ENCODE measurements at places on chromosomes 6 and 20.

- no peak for DNase-seq
Observed at GRCh38 chr6:10540073-10540746, 19.1 kb downstream of the GCNT2 start.

GRCh38 chr6:33744001-33744848, 2.5 kb downstream of the IP6K3 start:
- DNase-seq: peak; percentile 65

DNA sequence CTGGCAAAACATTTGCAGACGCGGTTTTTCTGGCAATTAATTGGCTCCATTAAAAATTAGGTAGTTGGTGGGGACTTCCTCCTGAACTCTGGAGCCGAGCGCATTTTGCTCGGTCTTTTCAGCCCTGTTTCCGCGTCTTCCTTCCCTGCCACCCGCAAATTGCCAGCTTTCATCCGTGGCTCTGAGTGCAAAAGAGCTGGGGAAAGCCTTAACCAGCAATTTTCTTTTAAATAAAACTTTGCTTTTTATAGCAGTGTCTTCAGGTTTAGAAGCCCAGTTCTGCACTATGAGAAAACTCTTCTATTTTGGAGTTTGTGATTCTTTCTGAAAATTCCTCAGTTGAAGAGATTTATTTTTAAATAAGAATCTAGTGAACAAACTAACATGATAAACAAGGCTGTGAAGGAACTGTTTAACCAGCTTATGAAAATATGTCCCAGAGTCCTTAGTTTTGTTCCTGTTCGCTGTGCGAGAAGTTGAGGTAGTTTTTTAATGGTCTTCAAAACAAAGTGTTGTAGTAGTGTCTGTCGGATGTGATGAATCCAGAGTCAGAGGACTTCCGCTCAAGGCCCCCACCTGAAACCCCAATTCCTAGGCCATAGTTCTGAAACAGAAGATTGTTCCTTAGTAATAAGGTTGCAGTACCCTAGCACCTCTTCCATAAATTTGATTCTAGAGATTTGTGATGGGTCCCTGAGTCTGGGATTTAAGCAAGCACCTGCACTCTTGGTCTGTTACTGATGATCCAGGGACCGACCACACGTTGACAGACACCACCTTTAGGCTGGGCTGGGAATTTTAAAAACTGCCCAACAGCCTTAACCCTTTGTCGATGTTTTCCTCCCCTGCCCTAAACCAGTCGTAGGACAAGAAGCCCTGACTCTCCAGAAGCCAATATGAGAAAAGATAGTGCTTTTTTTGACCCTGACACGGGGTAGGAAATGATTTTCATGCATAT, 950 bp downstream of the KCTD20 start:
- peak; percentile 56 for DNase-seq

GRCh38 chr6:10763006-10763405, 15.4 kb downstream of the TMEM14B start:
- no peak for DNase-seq

GRCh38 chr20:58374027-58374850, 14.8 kb upstream of the VAPB start:
- DNase-seq: no peak

DNA sequence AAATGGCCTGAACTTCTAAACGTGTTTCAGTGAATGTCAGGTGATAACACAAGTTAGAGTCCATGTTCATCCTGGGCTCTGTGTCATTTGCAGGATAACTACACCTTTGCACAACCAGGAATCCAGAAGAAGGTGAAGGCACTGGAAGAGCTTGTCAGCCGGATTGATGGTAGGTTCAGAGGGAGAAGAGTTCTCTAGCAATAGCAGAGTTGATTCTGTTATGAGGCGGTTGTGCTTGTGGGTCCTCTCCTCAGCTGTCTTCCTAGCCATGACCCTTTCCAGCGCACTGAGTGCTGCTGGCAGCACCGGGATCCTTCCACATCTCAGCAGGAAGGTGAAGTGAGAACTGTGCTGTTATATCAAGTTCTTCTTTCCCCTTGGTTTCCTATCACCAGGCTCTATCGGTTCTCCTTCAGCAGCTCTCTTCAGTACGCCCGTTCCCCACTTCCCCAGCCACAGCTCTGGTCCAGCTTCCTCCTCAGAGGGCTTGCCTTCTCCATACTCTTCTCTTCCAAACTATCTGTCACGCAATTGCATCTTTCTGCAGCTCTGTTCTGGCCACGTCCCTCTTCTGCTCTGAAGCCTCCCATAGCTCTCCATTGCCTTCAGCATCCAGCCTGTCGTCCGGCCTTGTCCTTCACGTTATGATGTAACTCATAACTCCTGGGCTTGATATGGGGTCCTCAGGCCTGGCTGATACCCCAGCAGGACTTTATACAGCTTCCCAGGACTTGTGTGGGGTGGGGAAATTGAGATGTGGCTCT, 39.9 kb upstream of the RNF8 start:
- DNase-seq: no peak

DNA sequence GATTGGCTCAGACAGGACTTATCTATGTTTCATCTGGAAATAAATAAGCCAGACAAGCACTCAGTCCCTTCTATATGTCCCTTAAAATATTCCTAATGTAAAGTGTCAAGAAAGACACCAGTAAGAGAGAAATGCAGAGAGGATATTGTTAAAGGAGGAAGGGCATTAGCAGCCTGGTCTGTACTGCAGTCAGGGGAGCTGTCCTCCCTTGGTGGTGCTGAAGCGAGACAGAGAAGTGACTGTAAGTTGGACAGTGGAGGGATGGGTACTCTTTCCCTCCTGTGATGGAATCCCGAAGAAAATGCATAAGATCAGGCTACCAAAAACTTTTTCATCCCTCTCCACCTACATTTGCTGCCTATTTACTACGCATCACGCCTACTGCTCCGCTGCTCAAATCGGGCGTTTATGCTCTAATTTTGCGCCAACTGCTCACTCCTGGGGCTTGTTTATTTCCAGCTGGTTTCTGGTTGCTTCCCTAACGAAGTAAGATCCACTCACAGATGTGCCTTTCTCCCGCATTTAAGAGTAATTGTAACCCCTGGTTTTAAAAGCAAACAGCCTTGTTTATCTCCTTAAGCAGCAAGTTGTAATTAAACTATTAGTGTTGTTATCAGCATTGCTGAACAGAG, 35.2 kb downstream of the PHACTR1 start:
- DNase-seq: peak; percentile 41

GRCh38 chr20:38216746-38217595, 43.6 kb downstream of the KIAA1755 start:
- DNase-seq: no peak

GRCh38 chr6:137283940-137284810, 65.0 kb upstream of the IFNGR1 start:
- peak; percentile 40 for DNase-seq

DNA sequence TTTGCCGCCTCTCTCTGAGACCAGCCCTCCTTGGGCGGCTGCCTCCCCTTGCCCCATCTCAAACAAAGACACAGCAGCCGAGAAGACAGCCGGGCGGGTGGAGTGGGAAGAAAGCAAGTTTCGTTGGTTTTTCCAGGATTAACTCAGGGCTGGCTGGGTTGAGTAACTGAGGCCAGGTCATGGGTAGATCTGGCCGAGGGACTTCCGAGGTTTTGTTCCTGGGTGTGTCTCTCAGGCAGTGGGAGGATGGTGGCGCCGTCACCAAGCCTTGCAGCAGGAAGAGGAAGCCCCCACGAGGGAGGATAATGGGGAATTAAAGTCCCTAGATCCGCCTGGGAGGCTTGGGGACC, 167.2 kb downstream of the TTLL2 start:
- DNase-seq: no peak

DNA sequence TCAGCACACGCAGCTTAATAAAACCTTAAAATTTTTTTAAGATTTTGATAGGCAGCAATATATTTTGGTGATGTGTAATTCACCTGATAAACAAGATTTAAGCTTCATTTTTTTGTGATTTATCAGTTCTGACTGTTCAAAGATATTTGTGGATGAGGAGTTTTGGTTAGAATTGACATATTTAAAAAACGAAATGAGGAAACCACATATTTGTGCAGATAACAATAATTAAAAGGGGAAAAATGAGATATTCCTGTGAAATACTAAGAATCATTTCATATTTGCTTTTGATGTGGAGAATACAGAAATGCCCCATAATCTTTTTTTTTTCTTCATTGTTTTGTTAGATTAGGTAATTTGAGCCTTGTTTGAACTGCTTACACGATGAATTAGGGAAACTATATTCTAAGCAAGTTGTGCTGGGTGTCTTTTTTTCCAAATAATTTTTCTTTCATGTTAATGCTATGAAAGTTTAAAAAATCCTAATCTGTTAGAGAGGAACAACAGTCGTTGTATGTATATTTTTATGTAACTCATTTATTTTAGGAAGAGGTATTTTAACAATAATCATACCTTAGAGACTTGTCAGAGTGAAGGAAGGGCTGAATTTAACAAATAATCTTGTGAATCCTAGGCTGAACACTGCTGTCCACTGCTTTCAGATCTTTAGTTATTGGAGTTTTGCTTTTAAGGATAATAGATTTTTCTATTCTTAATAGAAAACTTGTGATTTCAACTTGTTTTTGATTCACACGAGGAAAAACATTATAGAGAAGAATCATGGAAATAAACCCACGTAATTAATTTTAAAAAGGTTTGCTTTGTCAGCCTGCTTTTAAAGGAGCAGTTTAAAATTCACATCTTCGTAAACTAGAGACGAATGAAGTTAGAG, 4.0 kb downstream of the ARID1B start:
- no peak for DNase-seq

DNA sequence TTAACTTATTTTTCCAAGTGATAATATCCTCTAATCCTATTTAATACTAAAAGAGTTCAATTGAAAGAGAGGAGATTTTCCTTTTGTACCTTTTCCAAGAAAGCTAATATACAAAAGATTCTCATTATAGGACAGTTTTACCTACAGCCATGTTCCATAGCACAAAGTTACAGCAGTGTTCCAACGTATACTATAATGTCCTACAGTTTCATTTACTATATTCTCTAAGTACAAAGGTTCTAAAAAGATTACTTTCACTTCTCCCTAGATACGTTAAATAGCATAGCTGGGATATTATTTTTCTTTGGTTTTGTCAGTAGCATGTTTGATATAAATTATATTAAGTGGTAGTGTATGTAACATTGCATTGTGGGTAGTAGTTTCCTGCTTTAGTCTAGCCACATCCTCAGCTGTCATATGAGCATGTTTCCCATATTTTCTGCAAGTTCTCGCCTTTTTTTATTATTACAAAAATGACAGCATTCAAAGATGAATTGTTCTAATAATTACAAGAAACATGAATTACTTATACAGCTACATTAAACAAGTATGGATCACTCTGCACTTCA, 4.4 kb upstream of the RUNX2 start:
- no peak for DNase-seq

DNA sequence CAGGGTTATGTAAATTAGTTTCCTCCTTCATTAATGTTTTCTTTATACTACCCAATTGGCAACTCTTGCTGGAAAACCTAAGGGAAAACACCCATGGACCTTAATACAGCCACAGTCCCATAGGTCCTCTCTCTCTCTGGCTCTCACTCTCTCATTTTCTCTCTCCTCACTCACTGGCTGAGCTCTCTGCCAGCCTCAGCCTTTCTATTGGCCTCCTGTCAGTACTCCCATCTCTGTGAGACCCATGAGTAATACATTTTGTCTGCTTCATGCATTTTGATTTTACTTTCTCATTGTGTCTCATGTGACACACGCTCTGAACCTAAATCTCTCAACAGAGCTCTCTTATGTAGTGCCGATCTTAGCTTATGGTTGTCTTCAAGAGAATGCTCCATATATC, 907.5 kb downstream of the C6orf118 start:
- no peak for DNase-seq

- no peak for DNase-seq
Observed at GRCh38 chr20:50550531-50550930, 40.3 kb downstream of the PTPN1 start.

DNA sequence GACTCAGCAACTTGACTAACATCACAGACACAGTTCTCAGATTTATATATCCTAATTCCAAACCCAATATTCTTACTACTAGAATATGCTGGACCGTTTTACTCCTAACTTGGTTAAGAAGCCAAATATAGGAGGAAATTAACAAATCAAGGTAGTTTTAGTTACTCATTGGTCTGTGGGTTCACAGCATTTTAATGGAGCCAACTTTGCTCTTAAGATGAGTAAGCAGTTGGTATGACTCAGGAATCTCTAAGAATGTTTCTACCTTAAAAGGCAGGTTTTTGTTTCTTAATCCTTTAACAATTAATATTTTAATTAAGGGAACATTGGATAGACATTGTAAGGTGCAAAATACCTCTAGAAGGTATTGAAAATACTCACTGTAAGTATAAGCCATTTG, 31.6 kb downstream of the OPRM1 start:
- no peak for DNase-seq

GRCh38 chr6:48765352-48765961, 654.5 kb upstream of the PTCHD4 start:
- peak; percentile 47 for DNase-seq

DNA sequence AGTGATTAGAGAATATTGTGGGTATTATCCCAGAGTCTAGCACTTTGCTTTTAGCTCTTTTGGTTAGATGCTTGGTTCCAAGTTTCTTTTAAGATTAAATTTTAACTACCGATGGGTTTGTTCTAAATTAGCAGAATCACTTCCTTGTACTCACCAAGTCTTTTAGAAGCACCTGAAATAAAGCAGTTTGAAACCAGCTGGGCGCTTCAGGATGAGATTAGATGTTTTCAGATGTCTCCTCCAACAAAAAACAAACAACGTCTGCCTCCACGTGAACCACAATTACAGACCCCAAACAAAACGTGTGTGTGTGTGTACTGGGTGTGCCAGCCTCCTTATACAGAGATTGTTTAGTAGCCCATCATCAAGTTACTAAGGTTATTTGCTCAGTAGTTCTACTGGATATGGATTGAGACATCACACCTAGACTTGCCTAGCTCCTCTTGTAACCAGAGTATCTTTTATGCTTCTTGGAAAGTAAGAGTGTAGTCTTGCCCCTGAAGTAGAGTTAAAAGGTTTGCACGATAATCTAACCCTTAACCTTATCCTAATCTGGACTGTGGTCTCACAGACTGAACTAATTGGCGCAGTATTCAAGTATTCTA, 2.3 kb downstream of the DSTN start:
- DNase-seq: peak; percentile 66

DNA sequence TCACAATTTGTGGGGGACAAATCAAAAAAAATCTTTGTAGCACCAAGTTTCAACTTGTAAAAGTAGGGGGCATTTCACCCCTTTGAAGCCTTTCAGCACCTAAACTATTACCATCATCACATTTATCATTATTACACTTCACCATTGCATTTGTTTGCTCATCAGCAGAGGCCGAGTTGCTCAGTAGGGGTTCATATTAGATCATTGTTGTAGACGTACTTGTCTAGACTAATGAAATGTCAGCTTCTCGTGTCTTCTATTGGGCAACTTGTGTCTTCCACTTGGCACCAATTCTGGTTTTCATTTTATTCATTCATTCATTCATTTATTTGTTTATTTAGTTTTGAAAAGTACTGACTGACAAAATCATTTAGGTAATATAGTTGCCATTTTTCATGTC, 338.3 kb upstream of the KCNQ5 start:
- DNase-seq: no peak

- DNase-seq: no peak
Observed at GRCh38 chr20:57682184-57683101, 27.4 kb downstream of the PMEPA1 start.

DNA sequence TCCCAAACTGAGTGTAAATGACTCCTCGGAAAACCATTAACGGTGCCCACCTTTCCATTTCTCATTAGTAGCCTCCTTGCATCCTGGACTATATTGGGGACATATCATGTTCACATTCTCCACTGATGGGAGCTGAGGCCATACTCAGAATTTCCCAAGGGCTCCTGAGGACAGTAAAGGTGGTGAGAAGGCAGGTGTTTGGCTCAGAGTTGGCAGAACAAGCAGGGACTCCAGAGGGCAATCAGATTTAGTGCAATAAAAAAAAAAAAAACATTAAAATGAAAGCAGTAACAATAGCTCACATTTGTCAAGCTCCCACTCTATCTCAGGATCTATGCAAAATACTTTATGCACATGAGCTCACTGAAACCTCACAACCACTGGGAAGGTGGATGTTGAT, 401.4 kb downstream of the MAFB start:
- DNase-seq: no peak

Measured in Caki2 (cell line).